ENCODE measurements at places on chromosomes 5 and 9. TPM values are rescaled to one million over a fixed set of nuclear protein-coding genes. Genes with fewer than 3 reads are reported as not detected.

The CA9 gene
- total RNA-seq: not detected

The EPB41L4B gene
- 10.0 TPM for total RNA-seq

The RAD17 gene
- 37.5 TPM for total RNA-seq

The DDX4 gene
- 0.27 TPM for total RNA-seq

The SLC6A18 gene
- not detected for total RNA-seq

The CTSV gene
- 1.3 TPM for total RNA-seq

The BTNL8 gene
- total RNA-seq: not detected

The PCDHB10 gene
- total RNA-seq: 17.7 TPM

The SNCAIP gene
- 6.7 TPM for total RNA-seq

The FGFR4 gene
- 5.2 TPM for total RNA-seq

The CREB3 gene
- total RNA-seq: 32.0 TPM

The SOHLH1 gene
- not detected for total RNA-seq

The C5orf58 gene
- total RNA-seq: not detected

The TAF11L10 gene
- 0.83 TPM for total RNA-seq

The ISL1 gene
- total RNA-seq: 152 TPM

The GPSM1 gene
- 140 TPM for total RNA-seq

The GAS1 gene
- 6.1 TPM for total RNA-seq

The SLC6A7 gene
- not detected for total RNA-seq

The RFK gene
- 12.7 TPM for total RNA-seq

The GARNL3 gene
- total RNA-seq: 14.7 TPM

The MEIKIN gene
- total RNA-seq: not detected

The STPG3 gene
- not detected for total RNA-seq

The ARID3C gene
- total RNA-seq: not detected

The COL23A1 gene
- total RNA-seq: 2.9 TPM

The CARTPT gene
- total RNA-seq: not detected

The NEUROG1 gene
- total RNA-seq: 222 TPM

The MYORG gene
- total RNA-seq: 4.6 TPM

The SLC4A9 gene
- total RNA-seq: not detected

The MYOT gene
- not detected for total RNA-seq

The GCNT4 gene
- total RNA-seq: 5.2 TPM

The PDE4D gene
- 13.2 TPM for total RNA-seq

The PCDHB6 gene
- total RNA-seq: 7.2 TPM

The DCANP1 gene
- total RNA-seq: not detected

The NMUR2 gene
- not detected for total RNA-seq

The SLC36A3 gene
- total RNA-seq: not detected

The DMRT2 gene
- 0.56 TPM for total RNA-seq

The SUSD3 gene
- not detected for total RNA-seq

The TRAF1 gene
- 1.6 TPM for total RNA-seq

The FOXD4L5 gene
- total RNA-seq: not detected

Measured in glutamatergic neuron (in vitro differentiated cells).